ENCODE measurements at places on chromosomes 2 and 18.

GRCh38 chr2:37143974-37144373 lies 12.8 kb downstream of the EIF2AK2 start:
- no peak for DNase-seq

GRCh38 chr2:231673348-231673770 lies 35.0 kb upstream of the PTMA start:
- DNase-seq = peak; percentile 74

GRCh38 chr2:129400826-129401225 lies 578.6 kb upstream of the RAB6C start:
- no peak for DNase-seq

DNA sequence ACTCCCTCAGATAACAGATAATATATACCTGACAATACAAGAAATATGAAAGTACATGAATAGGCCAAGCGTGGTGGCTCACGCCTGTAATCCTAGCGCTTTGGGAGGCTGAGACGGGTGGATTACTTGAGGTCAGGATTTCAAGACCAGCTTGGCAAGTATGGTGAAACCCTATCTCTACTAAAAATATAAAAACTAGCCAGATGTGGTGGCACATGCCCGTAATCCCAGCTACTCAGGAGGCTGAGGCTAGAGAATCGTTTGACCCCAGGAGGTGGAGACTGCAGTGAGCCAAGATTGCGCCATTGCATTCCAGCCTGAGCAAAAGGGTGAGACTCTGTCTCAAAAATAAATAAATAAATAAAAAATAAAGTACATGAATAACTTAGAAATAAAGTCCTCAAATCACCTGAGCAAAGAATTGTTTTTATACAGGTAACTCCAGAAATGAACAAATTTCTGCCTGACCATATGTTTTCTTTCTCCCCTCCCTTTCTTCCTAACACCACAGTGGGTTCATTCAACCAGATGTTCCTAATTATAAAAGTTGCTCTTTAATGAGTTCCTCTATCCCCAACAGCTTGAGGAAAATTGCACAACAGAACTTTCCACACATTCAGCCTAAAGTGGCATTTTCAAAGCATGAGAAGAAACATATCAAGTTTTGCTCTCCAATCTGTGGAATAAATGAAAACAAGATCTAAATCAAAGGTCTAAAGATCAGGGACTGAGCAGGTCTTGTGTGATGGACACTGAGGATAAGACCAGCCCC lies 33.6 kb upstream of the AP1S3 start:
- no peak for DNase-seq

GRCh38 chr2:14756122-14756541 lies 123.6 kb downstream of the LRATD1 start:
- no peak for DNase-seq

DNA sequence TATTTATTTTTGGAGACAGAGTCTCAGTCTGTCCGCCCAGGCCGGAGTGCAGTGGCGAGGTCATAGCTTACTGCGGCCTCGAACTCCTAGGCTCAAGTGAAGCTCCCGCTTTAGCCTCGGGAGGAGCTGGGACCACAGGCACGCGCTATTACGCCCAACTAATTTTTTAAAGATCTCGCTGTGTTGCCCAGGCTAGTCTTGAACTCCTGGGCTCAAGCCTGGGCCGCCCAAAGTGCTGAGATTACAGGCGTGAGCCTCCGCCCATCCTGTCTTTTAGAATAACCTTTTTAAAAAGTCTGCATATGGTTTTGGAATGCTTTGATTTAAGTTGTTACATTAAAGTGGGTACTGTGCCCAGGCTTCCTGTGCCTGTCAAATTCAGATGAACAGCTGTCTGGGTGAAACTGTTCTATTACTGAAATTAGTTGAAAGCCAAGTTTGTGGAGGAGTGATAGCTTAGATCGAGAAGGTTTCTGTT lies 944 bp downstream of the RAB3GAP1 start:
- no peak for DNase-seq

- DNase-seq = no peak
Observed at GRCh38 chr18:13258921-13259320, 40.4 kb downstream of the LDLRAD4 start.

DNA sequence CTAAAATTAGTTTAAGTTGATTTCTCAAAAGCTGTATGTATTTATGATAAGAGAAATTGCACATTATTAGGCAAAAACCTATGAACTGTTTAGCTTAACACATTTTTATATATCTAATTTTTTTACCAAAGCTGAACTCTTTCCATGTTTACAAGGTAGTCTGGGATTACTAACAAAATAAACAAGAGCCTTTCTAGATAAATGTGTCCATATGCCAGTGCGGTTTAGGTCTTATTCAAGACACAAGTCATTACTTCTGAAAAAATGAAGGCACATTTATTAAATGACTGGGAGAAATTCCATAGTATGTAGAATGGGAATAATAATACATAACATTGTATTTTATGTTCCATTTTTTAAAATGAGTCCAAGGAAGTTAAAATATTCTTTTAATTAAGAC lies 82.0 kb downstream of the DPP4 start:
- no peak for DNase-seq

DNA sequence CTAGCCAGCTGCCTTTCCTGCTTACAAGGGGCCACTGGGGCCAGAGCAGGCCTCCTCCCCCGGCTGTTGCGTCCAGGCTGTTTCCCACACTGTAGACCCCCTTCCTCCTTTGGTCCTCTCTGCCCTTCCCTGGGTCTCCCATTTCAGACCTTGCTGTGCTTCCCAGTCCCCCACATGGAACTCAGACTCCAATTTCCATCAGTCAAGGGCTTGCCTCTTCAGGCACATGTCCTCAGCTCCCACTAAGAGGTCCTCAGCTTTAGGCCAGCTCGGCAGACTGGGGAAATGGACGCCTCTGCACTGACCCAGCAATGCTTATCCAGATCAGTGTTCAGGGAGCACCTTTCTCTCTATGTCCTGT lies 98.0 kb upstream of the BZW1 start:
- DNase-seq = no peak

DNA sequence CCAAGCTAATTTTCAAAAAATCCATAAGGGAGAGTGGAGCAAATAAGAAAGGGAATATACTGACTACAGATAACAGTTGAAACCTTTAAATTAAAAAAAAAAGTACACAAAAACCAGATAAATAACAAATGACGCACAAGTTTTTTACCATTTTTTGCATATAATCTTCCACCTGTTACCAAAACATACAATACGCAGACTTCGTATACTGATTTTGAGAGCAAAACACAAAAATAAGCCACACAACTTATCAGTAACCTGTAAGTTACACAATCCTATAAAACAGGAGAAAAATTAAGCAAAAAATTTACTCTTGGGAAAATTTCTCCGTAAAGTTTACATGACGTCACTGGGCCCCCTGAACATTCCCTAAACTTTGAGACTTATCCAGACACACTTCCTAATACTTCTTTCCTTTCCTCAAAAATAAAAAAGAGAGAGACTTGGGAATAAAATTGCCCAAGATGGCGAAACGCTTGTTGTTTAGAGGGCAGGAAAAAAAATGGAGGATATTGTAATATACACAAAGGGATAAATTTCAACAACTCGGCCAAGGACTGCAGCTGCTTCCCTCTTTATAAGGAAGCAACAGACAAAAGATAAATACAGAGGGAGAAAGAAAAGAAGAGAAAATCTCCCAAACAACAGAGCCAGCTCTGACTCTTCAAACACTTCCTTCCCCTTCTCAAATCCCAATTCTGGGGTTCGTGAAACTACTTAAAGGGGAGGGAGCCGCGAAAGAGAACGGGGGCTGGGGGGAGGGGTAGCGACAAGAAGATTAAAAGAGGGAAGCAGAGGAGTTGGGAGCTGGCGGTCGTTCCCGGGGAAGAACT lies 1.6 kb downstream of the BAZ2B start:
- DNase-seq = no peak

- DNase-seq = peak; percentile 91
Observed at GRCh38 chr2:100470898-100471514, 724 bp downstream of the NMS start.

DNA sequence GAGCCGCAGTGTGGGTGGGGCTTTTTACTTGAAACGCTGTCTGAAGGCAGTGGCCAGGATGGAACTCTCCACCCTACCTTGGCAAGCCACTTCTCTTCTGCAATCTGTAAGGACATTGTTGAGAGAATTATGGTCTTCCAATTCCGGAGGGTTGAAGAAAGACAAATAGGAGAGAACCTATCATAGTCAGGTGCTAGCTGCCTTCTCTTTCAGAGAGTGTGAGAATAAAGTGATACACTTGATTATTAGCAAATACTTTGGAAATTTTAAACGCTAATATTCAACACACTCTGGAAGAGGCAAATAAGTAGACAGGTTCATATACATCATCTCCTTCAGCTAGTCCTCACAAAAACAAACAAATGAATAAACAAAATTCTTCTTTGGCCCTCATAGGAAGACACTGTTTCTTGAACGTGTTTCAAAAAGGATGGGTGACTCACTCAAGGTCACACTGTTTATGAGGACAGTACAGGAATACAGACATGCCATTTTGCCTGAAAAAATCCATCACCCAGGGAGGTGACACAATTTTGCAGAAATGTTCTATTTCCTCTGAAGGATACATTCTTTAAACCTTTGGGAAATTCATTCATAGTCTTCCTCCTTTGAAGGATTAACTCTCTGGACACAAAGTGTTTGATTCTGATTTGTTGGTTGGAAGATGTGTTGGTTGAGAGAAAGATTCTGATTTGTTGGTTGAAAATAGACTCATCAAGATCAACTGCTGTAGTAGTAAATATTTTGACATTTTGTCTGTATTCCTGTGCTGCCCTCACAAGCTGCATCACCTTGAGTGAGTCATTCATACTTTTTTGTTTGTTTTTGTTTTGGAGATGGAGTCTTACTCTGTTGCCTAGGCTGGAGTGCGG lies 2.2 kb upstream of the IL1RN start:
- DNase-seq = no peak

DNA sequence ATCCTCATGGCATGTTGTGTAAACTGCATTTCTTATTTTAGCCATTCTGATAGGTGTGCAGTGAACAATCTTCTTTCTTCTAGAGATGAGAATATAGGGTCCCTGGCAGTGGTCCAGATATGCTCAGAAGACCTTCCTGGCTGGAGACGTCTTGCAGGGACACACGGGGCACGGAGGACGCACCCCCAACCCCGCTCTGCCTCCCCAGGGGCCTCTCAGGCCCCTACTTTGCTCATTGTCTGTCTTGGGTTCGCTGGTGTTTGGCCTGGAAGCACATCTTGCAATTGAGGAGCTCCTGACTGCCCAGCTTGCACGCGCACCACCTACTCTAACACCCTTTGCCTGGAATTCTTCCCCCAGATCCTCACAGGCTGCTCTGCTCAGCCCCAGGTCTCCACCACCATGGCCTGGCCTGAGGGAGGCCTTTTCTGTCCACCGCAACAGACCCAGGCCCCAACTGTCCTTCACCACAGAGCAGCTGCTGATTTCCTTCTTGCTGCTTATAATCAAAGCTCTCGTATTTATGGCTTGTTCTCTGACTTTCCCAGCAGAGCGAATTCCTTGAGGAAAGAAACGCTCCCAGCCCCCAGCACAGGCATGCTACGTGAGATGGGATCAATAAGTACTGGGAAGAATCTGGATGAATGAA lies 295.9 kb upstream of the HDAC4 start:
- DNase-seq = no peak

DNA sequence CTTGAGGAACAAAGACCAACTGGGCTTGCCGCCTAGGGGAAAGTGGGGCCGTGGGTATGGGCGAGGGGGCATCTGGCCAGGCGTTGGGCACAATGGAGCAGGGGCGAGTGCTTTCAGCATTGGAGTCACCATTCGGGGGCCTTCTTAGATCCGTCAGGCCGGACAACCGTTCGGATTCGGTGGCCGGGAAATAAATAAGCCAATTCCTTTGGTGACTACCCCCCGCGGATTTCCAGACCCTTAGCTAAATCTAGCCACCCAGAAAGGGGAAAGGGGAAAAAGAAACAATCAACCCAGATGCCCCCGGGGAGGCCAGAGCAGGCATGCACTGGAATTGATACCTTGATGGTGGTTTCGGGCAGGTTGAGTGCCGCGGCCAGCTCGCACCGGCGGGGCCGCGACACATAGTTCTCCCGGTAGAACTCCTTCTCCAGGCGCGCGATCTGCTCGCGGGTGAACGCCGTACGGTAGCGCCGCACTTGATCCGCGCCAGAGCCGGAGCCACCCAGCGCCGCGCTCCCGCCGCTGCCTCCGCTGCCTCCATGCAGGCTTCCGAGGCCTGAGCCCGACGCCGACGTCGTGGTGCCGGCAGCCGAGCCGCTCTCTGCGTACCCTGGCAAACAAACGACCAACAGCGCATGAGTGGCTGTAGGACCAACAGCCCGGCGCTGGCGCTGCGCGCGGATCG lies 1.8 kb downstream of the EVX2 start:
- DNase-seq = no peak

DNA sequence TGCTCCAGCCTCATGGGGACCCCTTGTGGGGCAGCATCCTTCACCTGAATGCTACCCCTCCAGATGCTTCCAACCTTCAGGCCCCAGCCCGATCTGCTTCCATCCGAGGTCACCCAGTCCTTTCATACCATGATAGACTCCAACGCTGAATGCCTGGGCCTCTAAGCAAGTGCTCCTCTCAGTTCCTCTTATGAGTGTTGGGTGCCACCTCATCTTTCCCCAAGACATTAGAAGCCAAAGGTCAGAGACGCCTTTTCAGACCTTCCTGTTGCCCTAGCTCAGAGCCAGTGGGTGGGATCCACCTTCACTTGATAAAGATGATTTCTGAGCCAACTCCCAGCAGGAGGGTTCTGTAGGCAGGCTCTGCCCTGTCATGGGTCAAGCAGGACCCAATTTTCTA lies 174.5 kb upstream of the MGAT5 start:
- DNase-seq = no peak

Measured in iPS-NIHi11 (cell line).